ENCODE measurements at places on chromosomes 12 and 14. TPM values are rescaled to one million over a fixed set of nuclear protein-coding genes. Genes with fewer than 3 reads are reported as not detected.

The CMA1 gene
- total RNA-seq = not detected

DNA sequence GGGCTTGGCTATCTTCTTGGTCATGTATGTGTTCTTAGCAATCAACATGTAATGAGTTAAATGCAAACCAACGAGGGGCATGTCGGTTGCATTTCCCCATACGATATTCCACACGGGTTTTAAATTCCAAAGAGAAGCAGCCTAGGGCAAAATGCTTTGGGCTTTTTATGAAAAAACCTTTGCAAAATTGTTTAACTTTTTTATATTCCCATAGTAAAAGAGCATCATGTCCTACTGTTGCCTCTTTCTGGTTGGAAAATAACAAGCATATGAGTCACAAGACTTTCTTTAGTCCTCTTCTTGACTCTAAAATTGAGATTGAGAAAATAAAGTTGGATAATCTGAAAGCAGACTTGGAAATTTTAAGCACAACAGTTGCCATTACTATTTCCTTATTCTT is 3.8 kb upstream of the DIO2 start:
- no peak for DNase-seq

The B4GALNT1 gene
- total RNA-seq = 3.6 TPM

The NFKBIA gene
- total RNA-seq = 1,804 TPM

GRCh38 chr12:64810831-64811230 is 13.6 kb upstream of the TBC1D30 start:
- no peak for DNase-seq

The RHNO1 gene
- total RNA-seq = 23.5 TPM

GRCh38 chr12:131606218-131606901 is 104.5 kb upstream of the SFSWAP start:
- no peak for DNase-seq

DNA sequence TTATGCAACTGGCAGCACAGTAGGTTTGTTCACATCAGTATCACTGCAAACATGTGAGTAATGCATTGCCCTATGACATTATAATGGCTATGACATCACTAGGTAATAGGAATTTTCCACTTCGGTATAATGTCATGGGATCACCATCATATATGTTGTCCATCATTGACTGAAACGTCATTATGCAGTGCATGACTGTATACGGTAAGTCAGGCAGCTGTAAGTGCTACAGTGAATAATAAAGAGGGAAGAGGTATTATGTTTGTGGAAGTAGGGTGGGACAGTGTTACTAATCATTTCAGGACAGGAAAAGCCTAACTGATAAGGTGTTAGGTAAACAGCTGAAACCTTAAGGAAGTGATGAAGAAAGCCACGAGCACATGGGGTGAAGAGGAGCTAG is 68.1 kb downstream of the ANO4 start:
- DNase-seq = no peak

- DNase-seq = peak; percentile 23
Observed at GRCh38 chr12:124796303-124796960, 67.2 kb downstream of the SCARB1 start.

- DNase-seq = peak; percentile 69
Observed at GRCh38 chr14:99628887-99629618, 15.9 kb upstream of the HHIPL1 start.

DNA sequence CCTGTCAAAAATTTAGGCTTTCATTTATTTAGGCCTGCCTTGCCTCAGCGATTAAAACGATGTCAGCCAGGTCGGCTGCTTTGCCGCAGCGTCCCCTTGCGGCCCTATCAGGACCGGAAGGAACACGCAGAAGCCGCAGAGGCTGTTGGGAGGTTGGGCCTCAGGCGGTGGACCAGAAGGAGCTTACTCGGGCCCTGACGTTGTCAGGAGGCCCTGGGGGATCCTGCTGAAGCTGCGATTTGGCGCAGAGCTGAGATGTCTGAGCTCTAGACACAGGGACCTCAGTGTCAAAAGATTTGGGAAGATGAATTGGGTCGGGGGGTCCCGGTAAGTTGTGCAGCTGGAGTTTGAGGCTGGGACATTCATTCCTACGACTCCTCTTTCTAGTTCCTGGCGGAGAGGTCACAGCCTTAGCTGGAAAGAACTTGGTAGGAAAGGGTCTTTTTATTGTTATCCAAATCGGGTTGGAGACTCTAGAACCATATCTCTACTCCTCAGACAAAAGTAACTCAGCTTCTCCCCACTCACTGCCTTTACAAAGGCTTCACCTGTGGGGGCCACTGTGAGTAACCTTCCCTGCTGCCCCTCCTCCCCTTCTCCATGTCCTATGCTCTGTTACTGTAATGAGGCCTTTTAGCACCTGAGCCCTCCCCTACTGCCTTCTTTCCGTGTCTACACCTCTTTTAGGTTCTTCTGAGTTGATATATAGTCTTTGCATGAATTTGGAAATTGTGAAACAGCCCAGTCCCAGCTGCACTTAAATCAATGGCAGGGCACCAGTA is 6.6 kb upstream of the ABCD2 start:
- no peak for DNase-seq

GRCh38 chr12:104181313-104181712 is 34.3 kb upstream of the TXNRD1 start:
- DNase-seq = no peak

GRCh38 chr14:74882103-74882920 is 596 bp downstream of the DLST start:
- DNase-seq = peak; percentile 63

- DNase-seq = no peak
Observed at GRCh38 chr12:3288690-3289089, 202.3 kb upstream of the PRMT8 start.

DNA sequence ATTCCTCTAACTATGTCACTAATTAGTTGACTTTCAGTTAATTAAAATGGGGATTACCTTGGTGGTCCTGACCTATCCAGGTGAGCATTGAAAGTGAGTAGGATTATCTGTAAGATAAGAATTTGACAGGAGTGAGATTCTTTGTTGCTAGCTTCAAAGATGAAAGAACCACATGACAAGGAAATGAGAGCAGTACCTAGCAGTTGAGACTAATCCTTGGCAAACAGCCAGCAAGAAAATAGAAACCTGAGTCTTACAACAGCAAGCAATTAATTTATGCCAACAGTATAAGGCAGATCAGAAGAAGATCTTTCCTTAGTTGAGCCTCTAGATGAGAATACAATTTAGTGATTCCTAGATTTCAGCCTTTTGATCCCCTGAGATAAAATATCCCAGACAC is 1058.4 kb downstream of the LRFN5 start:
- no peak for DNase-seq

The IAPP gene
- not detected for total RNA-seq

- DNase-seq = no peak
Observed at GRCh38 chr14:96264853-96265252, 8.8 kb downstream of the BDKRB1 start.

The KLRF1 gene
- 2.1 TPM for total RNA-seq

- no peak for DNase-seq
Observed at GRCh38 chr14:91047174-91047753, 13.2 kb downstream of the RPS6KA5 start.

GRCh38 chr12:70885956-70886355 is 34.6 kb downstream of the PTPRR start:
- DNase-seq = no peak

The MYF6 gene
- not detected for total RNA-seq

The KRT7 gene
- total RNA-seq = 2.6 TPM

GRCh38 chr12:8796831-8797626 is 25.4 kb upstream of the A2ML1 start:
- DNase-seq = no peak

The MSI1 gene
- not detected for total RNA-seq

- DNase-seq = no peak
Observed at GRCh38 chr14:77407158-77407557, 16.2 kb downstream of the NOXRED1 start.

DNA sequence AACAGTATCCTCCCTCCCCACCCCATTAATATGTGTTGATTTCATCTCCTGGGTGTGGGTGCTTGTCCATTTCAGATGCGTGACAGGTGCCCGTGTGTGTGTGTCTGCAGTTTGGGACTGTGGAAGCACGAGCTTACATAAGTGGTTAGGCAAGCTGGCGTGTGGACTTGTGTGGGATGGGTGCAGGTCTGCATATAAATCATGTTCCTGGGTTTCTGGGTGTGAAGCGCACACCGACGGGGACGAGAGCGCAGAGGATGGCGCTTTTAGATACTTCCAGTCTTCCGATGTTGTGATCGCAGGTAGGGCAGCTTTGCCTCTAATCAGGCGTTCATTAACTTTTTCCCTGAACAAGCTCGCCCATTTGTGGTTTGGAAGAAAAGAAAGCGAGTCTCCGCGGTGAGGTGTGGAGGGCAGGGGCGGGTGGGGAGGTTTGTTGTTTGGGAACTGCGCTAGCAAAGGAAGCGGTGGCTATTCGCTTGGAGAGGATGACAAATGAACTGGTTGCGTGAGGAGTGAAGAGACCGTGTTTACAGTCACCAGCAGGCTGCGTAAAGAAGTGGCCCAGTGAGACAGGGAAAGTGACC is 865 bp downstream of the RGS6 start:
- DNase-seq = no peak

- DNase-seq = no peak
Observed at GRCh38 chr14:29930283-29930682, 2.6 kb upstream of the PRKD1 start.

- peak; percentile 67 for DNase-seq
Observed at GRCh38 chr12:91811481-91812287, 334.0 kb downstream of the BTG1 start.

- DNase-seq = no peak
Observed at GRCh38 chr12:107091381-107091780, 2.0 kb downstream of the CRY1 start.

DNA sequence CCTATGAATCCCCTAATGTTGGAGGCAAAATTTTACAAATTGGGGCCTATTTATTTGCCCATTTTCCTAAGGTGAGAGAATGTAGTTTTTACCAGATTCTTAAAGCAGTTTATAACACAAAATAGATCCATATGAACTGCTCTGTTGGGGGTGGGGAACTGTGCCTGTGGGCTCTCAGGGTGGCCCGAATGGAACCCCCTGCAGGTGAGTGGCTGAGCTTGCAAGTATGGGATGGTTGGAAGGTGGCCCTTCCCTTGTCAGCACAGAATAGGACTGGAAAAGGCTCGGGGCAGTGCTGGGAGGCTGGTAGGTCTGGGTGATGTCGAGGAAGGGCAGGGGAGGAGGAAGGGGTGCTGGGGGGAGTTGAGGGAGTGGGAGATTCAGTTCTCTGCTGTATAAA is 4.9 kb downstream of the VSX2 start:
- no peak for DNase-seq
